CD4-positive, alpha-beta T cell treated with Interleukin-17A for 1 hour (primary cell): ENCODE measurements at places on chromosomes 5 and 9.

DNA sequence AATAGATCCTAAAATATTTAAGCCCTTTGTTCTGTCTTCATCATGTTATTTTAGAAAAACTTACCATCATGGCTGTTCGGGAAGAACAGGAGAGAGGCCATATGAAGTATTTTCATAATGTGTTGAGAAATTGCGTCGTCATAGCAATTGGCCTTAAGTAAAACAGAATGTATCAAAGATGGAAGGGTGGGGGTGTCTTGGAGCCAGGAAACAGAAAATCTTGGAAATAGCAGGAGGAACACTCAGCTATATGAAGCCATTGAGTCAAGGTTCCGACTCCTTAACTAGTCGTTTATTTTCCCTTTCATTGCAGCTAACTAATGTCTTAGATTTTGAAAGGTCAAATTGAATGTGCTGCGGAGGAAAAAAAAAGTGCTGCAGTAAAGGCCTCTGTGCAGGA is 1.3 kb downstream of the SPTAN1 start:
- no peak for DNase-seq

GRCh38 chr5:80590766-80591165 is 20.7 kb upstream of the ANKRD34B start:
- no peak for DNase-seq

GRCh38 chr9:121393318-121393717 is 23.3 kb upstream of the STOM start:
- DNase-seq = no peak

DNA sequence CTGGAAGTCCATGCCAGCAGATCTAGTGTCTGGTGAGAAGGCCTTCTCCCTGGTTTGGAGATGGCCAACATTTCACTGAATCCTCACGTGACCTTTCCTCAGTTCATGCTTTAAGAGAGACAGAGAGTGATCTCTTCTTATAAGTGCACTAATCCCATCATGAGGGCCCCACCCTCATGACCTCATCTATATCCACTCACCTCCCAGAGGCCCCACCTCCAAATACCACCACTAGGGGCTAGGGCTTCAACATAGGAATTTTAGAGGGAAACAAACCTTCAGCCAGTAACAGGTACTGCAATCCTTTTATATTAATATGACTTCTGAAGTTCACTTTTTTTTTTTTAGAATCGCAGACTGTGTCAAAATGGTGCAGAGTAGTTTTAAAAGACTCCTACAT is 496.9 kb upstream of the ADAMTS16 start:
- DNase-seq = no peak

- peak; percentile 42 for DNase-seq
These were observed 11.0 kb downstream of the CCDC152 start for GRCh38 chr5:42767491-42768105.

DNA sequence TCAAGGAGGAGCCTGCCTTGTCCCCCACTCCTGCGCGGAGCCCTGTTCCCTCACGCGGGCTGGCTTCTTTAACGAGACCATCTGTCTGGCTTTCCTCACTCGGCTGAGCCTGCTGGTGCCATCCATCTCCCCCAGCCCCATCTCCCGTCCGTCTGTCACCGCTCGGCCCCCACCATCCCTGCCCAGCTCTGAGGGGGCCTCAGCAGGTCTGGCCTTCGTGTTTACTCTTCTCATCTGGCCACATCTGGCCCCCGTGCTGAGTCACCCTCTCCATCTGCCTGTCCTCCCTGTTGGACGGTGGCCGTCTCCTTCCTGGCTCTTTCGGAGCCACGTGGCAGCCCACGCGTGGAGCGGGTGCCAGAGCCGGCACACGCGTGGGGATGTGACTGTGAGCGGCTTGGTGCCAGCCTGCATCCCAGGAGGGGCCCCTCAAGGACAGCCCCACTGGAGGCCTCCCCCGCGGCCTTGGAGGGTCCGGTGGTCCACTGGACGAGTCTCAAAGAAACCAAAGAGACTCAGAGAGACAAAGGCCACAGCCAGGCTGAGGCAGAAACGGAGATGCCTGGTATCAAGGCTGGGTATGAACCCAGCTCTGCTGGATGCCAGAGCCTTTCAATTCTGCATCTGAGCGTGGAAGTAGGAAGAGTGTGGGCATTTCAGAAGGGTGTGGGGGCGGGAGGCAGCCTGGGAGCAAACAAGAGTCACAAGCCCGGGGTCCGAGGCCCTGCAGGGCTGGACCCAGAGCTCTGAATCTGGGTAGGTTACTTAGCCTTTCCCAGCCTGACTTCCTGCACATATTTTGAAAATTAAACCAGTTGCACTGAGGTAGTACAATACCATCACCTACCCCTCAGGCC is 76.7 kb upstream of the UNC5A start:
- DNase-seq = no peak

DNA sequence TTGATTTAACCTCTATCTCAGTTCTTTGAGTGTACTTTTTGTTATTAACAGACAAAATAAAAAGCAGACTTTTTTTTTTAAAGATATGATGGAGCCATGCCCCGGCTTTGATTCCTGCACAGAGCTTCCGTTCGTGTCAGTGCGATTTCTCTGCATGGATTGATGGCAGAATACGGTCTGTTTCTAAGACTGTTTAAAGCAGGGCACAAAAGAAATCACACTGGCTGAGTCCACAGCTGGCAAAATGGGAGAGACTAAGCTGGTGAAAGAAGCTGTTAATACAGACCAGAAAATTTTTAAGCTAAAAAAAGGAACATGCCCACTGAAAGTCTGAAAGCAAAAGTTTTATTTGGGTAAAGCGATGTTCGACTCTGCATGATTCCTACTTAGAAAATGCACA is 501.4 kb upstream of the WWC1 start:
- no peak for DNase-seq

- DNase-seq = no peak
These were observed 37.6 kb downstream of the EPB41L4A start for GRCh38 chr5:112381521-112381920.

DNA sequence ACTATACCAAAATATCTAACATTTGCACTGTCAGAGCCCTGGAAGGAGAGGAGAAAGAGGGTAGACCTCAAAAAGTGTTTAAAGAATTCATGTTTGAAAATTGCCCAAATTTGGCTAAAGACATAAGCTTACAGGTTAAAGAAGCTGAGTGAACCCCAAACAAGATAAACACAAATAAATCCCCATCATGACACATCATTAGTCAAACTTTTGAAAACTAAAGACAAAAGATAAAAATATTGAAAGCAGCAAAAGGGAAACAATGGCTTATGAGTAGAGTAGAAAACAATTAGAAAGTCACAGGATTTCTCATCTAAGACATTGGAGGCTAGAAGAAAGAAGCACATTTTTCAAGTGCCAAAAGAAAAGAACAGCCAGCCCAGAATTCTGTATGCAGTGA is 6.1 kb upstream of the UBLCP1 start:
- no peak for DNase-seq

- DNase-seq = no peak
These were observed 90.1 kb downstream of the ADAMTS6 start for GRCh38 chr5:65391591-65391990.

DNA sequence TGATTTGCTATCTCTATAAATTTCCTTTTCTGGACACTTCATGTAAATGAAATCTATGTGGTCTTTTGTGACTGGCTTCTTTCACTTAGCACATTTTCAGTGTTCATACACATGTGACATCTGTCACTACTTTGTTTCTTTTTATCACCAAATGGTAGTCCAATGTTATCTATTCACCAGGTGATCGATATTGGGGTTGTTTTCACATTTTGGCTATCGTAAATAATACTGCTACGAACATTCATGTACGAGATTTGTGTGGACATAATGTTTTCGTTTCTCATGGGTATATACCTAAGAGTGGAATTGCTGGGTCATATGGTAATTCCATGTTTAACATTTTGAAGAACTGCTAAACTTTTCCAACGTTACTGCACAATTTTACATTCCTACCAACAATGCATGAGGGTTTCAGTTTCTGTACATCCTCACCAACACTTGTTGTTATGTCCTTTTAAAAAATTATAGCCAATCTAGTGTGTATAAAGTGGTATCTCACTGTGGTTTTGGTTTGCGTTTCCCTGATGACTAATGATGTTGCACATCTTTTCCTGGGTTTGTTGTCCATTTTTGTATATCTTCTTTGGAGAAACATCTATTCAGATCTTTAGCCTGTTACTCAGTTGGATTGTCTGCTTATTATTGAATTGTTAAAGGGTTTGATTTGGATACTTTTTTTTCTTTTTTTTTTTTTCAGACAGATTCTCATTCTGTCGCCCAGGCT is 263.0 kb downstream of the PDZD2 start:
- no peak for DNase-seq

DNA sequence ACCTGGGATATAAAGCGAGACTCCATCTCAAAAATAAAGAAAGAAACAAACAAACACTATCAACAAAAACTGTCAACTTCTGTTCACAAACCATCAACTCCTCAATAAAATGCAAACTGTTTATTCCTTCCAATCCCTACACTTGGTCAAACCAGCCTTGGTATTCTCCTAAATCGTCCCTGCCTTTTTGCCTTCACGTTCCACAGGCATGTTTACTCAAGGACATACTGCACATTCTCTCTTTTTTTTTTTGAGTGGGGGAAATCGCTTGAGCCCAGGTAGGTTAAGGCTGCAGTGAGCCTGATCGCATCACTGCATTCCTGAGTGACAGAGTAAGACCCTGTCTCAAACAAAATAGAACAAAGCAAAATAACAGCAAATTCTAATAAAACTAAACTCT is 13.0 kb downstream of the UBAP2 start:
- no peak for DNase-seq

DNA sequence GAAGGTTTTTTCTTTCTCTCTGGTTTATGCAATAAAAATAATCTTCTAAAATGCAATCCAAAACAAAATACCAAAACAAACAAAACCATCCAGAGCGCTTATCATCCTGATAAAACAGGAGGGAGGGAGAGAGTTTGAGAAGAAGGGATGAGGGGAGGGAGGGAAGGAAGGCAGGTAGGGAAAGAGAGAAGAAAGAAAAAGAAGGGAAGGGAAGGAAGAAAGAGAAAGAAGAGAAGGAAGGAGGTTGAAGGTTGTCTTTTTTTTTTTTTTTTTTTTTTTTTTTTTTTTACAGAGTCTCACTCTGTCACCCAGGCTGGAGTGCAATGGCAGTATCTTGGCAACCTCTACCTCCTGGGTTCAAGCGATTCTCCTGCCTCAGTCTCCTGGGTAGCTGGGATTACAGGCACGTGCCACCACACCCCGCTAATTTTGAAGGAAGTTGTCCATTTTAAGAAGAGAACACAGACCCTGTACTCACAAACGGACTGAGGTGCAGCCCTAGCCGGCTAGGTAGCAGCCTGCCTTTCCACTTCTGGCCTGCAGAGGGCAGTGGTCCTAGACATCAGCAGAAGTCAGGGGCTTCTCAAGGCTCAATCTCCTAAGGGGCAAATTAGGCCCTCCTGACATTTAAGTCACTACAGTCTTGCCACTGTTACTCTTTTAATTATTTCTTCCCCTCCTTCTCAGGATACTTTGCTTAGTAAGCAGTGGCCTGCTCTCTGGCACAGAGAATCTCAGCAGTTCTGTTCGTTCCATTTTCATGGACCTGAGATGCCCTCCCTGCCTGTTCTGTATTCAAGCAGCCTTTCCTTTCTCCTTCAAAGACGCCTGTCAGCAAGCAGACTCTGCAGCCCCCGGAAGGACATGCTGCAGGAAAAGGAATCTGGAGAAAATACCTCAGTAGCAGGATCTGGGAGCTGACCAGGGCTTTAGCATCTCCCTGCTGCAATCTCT is 76.4 kb downstream of the EPB41L4B start:
- peak; percentile 61 for DNase-seq

GRCh38 chr9:18314316-18314715 is 159.6 kb upstream of the ADAMTSL1 start:
- DNase-seq = no peak

- DNase-seq = no peak
These were observed 273.1 kb downstream of the NSG2 start for GRCh38 chr5:174318578-174318977.

- DNase-seq = no peak
These were observed 180.8 kb downstream of the CARTPT start for GRCh38 chr5:71899865-71900342.

DNA sequence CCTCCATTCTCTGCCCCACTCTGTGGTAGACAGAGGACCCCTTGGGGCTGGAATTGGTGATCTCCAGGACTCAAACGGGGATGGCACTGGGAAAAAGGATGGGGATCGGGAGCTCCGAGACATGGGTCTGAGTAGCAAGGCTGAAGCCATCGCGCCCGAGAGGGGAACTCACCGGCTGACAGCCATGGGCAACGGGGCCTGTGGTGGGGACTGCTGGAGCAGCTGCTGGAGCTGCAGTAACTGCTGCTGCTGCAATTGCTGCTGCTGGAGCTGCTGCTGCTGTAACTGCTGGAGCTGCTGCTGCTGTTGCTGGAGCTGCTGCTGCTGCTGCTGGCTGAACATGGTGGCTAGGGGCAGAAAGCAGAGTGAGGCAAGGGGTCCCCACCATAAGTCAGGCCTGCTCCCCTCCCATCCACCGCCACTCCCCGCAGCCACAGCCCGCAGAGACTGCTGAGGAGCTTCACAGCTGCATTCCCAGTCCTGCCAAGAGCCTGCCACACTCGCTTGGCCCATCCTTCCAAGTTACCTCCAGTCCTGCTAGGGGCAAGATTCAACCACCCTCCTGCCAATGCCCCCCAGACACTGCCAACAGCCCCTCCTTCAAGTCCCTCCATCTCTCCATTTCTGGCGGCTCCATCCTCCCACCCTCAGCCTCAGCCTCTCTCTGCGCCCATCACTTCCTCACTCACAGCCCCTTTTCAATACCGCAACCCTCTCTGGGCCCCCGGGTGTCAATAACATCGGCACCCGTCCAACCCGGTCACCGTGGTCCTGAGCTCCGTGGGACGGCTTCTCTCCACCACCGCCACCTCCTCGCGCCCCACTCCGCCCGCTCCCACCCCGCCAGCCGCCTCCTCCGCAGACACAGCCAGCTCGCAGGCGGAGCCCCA is 611 bp downstream of the CIZ1 start:
- no peak for DNase-seq

DNA sequence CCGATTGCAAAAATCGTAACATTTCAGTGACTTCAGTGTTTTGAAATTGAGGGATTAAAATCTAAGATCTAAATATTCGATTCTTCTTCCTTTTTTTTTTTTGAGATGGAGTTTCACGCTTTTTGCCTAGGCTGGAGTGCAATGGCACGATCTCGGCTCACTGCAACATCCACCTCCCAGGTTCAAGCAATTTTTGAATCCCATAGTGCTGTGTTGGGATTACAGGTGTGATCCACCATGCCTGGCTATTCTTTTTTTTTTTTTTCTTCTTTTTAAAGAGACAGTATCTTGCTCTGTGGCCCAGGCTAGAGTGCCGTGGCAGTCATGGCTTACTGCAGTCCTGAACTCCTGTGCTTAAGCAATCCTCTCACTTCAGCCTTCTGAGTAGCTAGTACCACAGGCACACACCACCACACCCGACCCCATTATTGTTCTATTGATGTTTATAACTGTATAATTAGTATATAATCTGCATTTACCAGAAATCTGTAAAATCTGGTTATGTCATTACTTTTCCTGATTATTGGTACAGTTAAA is 42.7 kb downstream of the NSD1 start:
- DNase-seq = no peak
